ENCODE measurements at places on chromosomes 3 and 15.

DNA sequence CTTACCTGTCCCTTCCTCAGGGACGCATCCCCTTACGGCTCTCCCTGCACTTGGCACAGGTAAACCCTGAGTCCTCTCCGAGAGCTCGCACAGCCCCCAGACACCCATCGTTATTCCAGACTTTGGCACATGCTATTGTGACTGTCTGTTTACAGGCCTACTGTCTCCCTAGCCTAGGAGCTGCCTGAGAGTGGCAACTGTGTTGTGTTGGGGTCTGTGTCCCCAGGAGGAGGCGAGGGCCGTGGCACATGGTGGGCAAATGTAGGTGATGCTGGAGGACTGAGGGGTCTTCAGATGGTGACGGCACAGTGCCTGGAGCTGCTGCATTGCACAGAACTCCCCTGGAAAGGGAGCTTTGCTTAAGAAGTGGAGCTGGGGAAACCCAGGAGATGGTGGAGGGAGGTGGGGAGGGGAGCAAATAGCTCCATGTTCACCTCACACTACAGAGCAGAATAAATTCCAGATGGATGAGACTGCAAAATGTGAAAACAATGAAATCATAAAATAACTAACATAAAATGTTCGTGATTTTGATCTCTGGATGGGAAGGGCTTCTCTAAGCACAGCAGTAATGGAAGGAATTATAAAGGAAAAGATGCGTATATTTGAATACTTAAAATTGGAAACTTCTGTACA is 96.5 kb downstream of the SMAD6 start:
- no peak for DNase-seq

DNA sequence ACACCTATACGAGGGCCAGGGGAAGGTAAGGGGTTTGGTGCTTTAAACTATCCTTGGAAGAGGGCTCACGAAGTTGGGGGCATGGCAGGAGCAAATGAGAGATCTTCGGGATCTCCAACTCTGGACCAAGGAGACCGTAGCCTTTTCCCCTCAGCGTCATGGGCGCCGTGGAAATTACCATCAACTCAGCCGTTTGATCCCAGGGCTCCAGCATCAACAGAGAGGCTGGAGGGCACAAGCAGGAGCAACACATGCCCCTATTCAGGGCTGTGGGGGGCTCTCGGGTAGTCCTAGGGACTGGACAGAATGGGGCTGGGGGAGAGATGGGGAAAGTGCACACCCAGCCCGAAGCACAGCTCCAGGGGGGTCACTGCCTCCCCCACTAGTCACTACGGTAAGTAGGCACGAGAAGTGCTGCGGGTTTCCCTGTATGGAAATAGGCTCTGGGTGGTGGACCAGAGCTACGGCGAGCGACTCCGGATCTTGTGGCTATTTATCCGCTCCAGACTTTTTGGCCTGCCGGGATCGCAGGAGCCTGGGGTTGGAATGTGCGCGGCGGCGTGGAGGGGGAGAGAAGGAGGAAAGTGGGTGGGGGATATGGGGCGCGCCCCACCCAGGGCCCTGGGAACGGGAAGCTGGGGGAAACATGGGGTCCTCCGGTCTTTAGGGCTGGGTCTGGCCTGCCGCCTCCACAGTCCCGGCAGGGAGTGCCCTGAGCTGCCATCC is 539 bp upstream of the LAMB2 start:
- DNase-seq = peak; percentile 17

- no peak for DNase-seq
These were observed 546.8 kb upstream of the EPHA6 start for GRCh38 chr3:96267577-96267976.

DNA sequence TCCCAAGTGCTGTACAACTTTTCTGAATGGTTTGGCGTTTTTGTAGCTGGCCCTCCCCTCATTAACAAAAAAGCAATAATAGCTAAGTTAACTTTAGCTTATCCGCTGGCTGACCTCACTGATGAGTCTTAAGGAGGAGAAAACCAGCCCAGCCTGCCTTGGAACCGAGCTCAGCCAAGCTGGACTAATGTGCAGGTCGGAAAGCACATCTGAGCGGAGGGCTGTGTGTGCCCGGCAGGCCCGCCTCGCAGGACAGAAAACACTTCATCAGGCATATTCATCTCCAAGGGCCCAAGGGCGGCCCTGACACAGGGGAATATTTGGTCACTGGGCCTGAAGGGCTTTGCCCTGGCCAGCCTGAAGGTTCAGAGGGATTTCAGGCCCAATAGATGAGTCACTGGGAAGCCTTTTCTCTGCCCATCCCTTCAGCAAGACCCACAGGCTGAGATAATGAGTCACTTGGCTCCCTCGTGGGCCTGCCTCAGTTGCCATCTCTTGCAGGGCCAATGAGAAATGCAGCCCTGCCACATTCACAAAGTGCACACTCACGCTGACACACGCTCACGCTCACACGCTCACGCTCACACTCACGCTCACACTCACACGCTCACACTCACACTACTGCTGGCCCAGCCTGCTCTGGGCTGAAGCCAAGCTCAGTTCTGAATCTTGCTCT is 75.1 kb downstream of the SLC12A8 start:
- DNase-seq = no peak

DNA sequence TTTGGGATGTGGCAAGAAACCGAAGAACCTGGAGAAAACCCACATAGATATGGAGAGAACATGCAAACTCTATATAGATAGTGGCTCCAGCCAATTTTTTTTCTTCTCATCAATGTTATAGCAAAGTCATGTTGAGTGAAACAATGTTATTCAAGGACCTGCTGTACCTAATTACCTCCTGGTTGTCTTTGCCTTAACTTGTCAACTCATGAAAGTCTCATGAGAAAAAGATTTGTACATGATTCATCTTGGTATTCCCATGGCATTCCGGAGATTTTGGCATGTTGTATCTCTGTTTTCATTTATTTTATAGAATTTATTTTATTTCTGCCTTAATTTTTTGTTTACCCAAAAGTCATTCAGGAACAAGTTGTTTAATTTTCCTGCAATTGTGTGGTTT is 303.8 kb upstream of the CDIN1 start:
- DNase-seq = no peak

DNA sequence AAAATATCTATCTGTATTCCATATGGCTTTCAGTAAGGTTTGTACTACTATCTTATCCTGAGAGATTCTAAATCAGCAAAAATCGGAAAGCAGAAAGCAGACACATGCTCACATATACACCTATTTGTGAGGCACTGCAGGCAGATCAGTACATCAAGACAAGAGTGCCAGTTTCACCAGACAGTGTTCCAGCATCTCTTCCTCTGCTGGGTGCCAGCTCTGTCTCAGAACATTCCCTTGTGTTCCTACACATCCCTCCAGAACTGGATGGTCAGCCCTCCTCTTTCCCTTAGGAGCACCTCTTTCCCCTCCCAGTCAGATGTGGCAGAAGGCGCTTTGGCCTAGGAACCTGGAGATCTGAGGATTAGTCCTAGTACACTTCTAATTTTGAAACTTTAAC is 121.3 kb upstream of the IL12A start:
- no peak for DNase-seq

GRCh38 chr3:73114711-73115110 is 53.3 kb downstream of the EBLN2 start:
- no peak for DNase-seq

DNA sequence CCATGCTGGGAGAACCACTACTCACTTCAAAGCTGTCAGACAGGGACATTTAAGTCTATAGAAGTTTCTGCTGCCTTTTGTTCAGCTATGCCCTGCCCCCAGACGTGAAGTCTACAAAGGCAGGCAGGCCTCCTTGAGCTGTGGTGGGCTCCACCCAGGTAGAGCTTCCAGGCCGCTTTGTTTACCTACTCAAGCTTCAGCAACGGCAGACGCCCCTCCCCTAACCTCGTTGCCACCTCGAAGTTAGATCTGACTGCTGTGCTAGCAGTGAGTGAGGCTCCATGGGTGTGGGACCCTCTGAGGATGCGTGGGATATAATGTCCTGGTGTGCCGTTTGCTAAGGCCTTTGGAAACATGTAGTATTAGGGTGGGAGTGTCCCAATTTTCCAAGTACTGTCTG is 276.7 kb downstream of the ZIC4 start:
- DNase-seq = no peak

GRCh38 chr15:74821091-74821789 is 5.2 kb upstream of the CPLX3 start:
- no peak for DNase-seq

DNA sequence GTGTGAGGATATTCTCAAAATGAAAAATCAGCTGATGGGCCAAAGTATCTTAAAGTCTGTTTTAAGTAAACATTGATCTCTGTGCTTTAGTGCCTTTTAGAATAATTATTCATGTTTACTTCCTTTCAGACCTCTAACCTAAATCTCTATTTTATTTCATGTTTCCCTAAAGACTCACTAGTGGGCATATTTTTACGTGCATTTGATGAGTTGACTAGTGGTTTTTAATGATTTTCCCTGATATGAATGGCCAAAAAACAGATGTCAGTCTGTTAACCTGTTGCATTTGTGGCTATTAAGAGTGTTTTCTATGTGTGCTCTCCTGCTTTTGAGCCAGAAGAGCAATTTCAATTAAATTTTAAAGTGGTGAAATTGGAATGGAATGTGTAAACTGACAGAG is 6.9 kb downstream of the FAIM start:
- DNase-seq = no peak

DNA sequence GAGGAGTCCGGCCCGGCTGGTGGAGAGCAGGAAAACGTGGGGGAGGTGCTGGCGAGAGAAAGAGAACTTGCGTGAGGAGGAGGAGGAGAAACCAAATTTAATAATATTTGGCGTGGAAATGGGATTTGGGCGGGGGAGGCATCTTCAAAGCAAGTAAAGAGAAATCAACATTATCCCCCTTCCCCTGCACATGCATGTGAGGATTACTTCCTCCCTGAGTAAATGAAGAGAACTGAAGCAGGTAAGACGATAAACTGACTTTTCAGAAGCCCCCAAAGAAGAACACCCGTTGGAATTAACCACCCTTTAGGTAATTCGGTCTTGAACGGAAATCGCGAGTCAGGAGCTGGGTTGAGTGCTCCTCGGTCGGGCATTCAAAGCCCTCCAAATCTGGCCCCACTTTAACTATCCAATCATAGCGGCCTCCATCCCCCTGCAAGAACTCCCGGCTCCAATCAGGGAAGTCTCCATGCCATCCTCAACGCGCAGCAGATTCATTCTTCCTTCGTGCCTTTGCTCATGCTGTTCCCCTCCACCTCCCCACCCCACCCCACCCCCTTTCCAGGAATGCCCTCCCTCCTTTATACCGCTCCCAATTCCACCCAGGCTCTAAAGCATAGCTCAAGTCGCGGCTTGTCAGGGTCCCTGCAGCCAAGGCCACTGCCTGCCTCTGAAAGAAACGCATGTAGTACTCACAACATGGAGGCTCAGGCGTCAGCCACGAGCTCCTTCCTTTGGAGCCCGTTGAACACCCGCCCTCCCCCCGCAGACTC is 545 bp upstream of the RFX7 start:
- DNase-seq = peak; percentile 36

- peak; percentile 83 for DNase-seq
These were observed 801.7 kb upstream of the DPPA4 start for GRCh38 chr3:110139048-110139447.

DNA sequence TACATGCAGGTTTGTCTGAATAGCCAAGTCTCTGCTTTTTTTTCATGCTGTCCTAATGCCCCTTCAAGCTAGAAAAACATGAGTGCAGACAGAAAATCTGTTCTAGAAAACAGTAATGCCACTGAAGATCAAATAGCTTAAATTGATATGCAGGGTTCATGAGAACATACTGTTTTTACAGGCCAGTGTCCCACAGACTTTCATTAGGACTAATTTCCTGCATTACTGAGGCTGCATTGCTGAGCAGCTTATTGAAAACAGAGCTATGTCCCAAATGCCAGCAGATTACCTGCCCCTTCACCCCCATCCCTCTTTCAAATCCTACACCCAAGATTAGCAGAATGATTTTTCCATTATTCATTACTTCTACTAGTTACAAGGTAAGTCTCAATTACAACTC is 665 bp downstream of the TM4SF18 start:
- no peak for DNase-seq

- no peak for DNase-seq
These were observed 183.5 kb upstream of the C2CD4B start for GRCh38 chr15:62348623-62349022.

GRCh38 chr3:97515076-97515475 is 249.5 kb upstream of the ARL6 start:
- no peak for DNase-seq

DNA sequence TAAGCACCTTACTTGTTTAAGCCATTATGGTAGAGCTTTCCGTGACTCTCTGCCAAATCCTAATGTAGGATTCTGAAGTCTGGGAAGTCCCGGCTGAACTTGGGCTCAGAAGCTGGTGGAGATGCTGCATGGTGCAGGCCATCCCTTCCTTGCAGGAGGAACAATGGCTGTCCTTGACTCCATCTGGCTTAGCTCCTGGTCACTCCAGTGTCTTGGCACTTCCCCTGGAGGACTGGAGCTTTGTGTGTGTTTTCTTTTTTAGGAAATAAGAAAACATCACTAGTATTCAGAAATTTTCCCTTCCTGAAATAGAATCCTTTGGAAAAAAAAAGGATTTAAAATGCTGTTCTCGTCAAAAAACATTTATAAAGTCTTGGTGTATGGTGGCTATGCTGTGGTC is 209.3 kb upstream of the ROPN1 start:
- no peak for DNase-seq

GRCh38 chr3:105802118-105802706 is 66.6 kb downstream of the CBLB start:
- DNase-seq = no peak

GRCh38 chr3:150613034-150613433 is 9.9 kb downstream of the SELENOT start:
- DNase-seq = no peak

DNA sequence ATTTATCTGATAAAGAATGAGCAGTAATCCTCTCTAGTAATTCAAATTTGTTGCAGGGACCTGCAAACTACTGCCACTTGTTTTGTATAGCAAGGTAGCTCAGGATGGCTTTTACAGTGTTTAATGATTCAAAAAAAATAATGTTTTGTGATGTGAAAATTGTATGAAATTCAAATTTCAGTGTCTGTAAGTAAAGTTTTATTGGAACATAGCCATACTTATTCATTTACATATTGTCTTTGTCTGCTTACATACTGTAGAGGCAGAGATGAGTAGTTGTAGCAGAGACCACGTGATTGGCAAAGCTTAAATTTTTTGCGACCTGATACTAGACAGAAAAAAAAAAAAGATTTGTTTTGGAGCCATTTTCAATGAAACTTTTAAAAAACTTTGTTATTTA is 6.5 kb upstream of the UTS2B start:
- DNase-seq = no peak

DNA sequence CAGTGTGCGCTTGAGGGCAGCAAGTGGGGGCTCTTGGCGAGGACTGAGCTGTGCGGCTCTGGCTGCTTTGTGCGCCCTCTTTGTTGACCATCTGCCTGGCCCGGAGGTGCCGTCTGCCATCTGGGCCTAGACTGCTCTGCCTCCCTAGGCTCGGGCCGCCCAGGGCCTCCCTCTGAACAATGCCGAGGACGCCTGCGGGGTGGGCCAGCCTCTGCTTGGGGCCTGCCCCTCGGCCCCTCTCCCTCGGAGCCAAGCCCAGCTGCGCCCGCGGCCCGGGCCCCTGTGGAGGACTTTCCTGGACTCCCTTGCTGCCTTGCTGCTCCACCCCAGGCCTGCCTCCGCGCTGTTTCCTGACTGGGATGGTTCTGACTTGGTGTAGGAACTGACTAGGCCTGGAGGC is 31.9 kb upstream of the SPSB4 start:
- no peak for DNase-seq
